ENCODE measurements at places on chromosomes 1 and 21. TPM values are rescaled to one million over a fixed set of nuclear protein-coding genes. Genes with fewer than 3 reads are reported as not detected.

DNA sequence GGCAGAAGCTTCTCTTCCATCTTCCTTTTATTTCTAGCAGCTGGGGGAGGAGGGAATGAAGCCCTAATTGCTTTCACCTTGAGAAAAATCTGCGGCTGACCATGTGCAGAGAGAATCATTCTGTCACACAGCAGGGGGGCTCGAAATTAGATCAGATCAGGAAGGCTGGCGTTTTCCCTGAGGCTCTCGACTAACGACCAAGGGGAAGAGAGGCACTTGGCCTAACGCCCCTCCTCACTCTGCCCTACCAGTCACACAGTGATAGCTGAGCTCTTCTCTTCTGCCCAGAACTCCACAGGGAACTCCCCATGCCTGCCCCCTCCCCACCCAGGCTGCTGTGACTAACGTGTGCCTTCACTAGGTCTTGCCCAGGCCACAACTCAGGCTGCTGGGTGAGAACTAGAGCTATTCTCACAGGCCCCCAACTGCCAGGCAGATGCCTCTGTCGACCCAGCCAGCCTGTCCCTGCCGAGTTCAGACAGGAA lies 26.5 kb upstream of the KHDRBS1 start:
- DNase-seq, result no peak
- H3K27ac ChIP-seq, result no peak overlapping the region
- H3K27me3 ChIP-seq, result no peaks in the 10 kb centered on the region
- H3K36me3 ChIP-seq, result no peaks in the 10 kb centered on the region
- no peak overlapping the region for H3K4me3 ChIP-seq

Gene STUM
- total RNA-seq, result 0.22 TPM

DNA sequence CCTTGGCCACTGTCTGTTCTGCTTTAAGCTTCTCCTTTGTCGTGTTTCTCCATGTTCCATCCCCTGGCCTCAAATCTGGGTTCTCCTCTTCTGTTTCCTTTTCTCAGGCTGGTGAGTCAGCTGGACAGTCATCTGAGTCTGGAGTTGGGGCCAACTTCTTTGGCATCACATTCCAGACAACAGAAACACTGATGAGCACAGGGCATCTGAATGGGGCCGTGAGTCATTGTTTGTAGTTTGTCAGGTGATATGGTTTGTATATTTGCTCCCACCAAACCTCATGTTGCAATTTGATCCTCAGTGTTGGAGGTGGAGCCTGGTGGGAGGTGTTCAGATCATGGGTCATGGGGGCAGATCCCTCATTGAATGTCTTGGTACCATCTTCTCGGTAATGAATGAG lies 14.3 kb upstream of the OLIG2 start:
- peaks cover 3% of the 10 kb centered on the region for H3K27me3 ChIP-seq
- no peak overlapping the region for H3K27ac ChIP-seq
- no peaks in the 10 kb centered on the region for H3K4me1 ChIP-seq
- no peaks in the 10 kb centered on the region for H3K36me3 ChIP-seq
- no peak for DNase-seq

DNA sequence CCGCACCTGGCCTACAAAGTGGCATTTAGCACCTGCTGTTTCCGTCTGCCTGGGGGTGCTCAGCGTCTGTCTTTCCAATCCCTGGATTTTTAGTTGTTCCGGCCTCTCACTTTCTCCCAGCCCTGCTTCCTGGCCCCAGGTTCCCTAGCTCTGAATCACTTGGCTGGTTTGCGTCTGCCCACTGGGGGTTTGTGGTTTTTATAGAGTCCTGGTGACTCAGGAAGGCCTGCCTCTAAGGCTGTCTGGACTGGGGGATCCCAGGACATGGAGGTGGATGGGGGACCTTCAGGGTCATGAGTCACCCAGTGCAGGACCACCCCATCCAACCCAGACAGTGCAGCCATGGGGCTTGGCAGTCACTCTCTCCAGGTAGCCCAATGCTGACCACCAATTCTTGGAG lies 53.5 kb downstream of the MRPL37 start:
- no peaks in the 10 kb centered on the region for H3K27me3 ChIP-seq
- H3K4me1 ChIP-seq, result no peaks in the 10 kb centered on the region
- H3K36me3 ChIP-seq, result no peaks in the 10 kb centered on the region
- H3K4me3 ChIP-seq, result no peak overlapping the region

Gene CYB561D1
- 16.0 TPM for total RNA-seq

DNA sequence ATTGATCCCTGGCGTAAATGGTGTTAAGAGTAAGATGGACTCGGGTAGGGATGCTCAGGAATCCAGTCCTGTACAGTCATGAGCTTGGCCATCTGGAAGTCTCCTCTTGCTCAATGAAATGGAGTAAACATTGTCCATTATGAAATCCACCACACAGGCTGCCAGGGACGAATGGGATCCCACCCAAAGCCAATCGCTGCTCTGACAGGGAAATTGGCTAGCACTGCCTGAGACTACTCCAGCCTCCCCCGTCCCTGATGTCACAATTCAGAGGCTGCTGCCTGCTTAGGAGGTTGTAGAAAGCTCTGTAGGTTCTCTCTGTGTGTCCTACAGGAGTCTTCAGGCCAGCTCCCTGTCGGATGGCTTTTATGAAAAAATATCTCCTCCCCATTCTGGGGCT lies at the start of gene HSD11B1:
Gene HSD11B1, plus strand, starts transcription at position 263 of the 400 bp plus-strand sequence. Its CDS starts 97 bp downstream, at position 360.
- no peak within 1 kb of the TSS for H3K4me3 ChIP-seq
- H3K27ac ChIP-seq, result no peak within 1 kb of the TSS
- no peaks in the 10 kb centered on the region for H3K27me3 ChIP-seq
- no peaks in the 10 kb centered on the region for H3K4me1 ChIP-seq
- H3K36me3 ChIP-seq, result no peaks in the 10 kb centered on the region

DNA sequence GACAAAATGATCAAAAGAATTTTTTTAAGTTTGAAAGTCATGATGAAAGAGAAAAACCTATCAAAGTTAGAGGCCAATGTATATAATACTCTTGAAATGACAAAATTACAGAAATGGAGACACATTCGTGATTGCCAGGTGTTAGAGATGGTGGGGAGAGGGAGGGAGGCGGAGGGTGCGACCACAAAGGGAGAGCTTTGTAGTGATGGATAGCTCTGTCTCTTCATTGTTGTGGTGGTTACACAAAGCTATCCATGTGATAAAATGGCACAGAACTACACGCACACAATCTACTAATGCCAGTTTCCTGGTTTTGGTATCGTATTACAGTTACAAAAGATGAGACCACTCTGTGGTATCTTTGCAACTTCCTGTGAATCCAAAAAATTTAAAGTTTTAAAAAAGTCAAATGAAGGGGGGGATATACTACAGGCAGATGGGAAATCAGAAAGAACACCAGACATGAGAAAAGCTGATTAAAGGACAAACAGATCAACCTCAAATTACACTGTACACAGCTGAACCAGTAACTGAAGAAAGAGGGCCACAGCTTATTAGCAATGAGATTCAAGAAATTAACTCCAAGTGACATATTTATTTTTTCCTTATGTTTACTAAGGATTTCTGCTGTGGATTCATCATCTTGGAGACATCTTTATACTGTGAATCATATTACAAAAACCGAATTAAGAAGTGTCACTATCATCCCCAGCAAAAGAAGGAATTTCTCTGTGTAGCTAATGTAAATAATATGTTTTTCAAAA lies 199.1 kb downstream of the SLC45A1 start:
- no peaks in the 10 kb centered on the region for H3K36me3 ChIP-seq
- no peak overlapping the region for H3K27ac ChIP-seq
- H3K4me1 ChIP-seq, result peaks cover 46% of the 10 kb centered on the region

- no peak overlapping the region for H3K4me3 ChIP-seq
- no peaks in the 10 kb centered on the region for H3K27me3 ChIP-seq
- DNase-seq, result peak; percentile 68
- H3K36me3 ChIP-seq, result no peaks in the 10 kb centered on the region
- H3K4me1 ChIP-seq, result peaks cover 26% of the 10 kb centered on the region
Observed at GRCh38 chr1:99645203-99645602, 710 bp upstream of the PALMD start.

- peaks cover 9% of the 10 kb centered on the region for H3K4me1 ChIP-seq
- no peaks in the 10 kb centered on the region for H3K36me3 ChIP-seq
- no peak for DNase-seq
- no peak overlapping the region for H3K4me3 ChIP-seq
- H3K27me3 ChIP-seq, result no peaks in the 10 kb centered on the region
Observed at GRCh38 chr1:100924212-100924611, 28.3 kb downstream of the SLC30A7 start.

Gene RGS5
- 97.3 TPM for total RNA-seq

DNA sequence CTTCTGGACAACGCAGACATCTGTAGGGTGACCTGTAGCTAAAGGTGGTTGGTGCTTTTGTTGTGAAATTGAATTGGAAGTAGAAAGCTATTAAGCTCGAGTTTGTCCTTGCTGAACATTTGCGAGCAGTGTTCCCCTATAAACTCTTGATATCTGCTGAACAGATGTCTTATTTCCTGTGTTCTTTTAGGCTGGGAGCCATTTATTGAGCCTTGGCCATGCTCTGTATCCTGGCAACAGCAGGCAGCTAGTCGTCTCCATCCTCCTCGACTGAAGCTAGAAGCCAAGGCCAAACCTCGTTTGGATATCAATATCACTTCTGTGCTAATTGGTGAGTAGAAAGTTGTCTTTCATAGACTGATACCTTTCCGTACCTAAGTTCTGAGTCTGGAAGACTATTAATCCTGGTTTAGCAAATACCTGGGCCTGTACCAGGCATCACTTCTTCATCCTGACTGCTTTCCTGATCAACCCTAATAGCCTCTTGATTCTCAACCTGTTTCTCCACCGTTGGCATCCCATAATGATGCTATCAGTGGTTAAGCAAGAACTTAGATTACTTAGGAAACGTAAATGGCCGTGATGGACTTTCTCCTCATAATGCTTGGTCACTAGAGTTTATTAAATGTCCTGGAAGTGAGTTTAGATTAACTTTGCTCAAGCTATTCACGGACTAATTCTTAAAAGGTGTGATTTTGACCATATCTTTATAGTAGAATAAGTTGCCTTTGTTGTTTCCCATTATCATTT lies 103.4 kb downstream of the VPS13D start:
- H3K4me3 ChIP-seq, result no peak overlapping the region
- no peak overlapping the region for H3K27ac ChIP-seq
- H3K27me3 ChIP-seq, result no peaks in the 10 kb centered on the region
- peaks cover 21% of the 10 kb centered on the region for H3K4me1 ChIP-seq

GRCh38 chr1:11728126-11728806 lies 7.7 kb upstream of the AGTRAP start:
- no peaks in the 10 kb centered on the region for H3K27me3 ChIP-seq
- H3K4me1 ChIP-seq, result no peaks in the 10 kb centered on the region
- DNase-seq, result no peak
- H3K27ac ChIP-seq, result no peak overlapping the region
- no peaks in the 10 kb centered on the region for H3K36me3 ChIP-seq

Gene POU3F1
- not detected for total RNA-seq

Gene SPATA46
- not detected for total RNA-seq

- H3K27me3 ChIP-seq, result no peaks in the 10 kb centered on the region
- peaks cover 28% of the 10 kb centered on the region for H3K4me1 ChIP-seq
- H3K36me3 ChIP-seq, result peaks cover 33% of the 10 kb centered on the region
- peak overlapping the region; percentile 42 for H3K27ac ChIP-seq
- H3K4me3 ChIP-seq, result no peak overlapping the region
- peak; percentile 35 for DNase-seq
Observed at GRCh38 chr1:151311589-151312331, 15.5 kb downstream of the PI4KB start.

Gene SPRR2B
- total RNA-seq, result not detected

Gene UQCRHL
- total RNA-seq, result 1.3 TPM

- no peak overlapping the region for H3K27ac ChIP-seq
- H3K4me1 ChIP-seq, result peaks cover 12% of the 10 kb centered on the region
- H3K27me3 ChIP-seq, result no peaks in the 10 kb centered on the region
- no peak overlapping the region for H3K4me3 ChIP-seq
- DNase-seq, result no peak
Observed at GRCh38 chr1:59083946-59084865, 212.7 kb upstream of the FGGY start.

DNA sequence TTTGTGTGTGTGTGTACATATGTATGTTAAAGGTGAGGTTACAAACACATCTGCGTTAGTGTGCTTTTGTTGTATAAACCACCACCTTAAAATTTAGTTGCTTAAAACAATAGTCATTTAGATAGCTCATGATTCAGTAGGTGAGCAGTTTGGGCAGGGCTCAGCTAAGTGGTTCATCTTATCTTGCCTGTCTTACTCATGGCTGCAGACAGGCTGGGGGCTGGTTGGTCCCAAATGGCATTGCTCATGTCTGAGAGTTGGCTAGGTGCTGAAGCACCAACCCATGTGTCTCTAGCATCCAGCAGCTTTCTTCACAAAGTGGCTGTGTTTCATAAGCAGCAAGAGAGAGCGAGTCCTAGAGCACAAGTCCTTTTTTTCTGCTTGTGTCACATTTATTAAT lies 91.4 kb downstream of the MACF1 start:
- H3K36me3 ChIP-seq, result peaks cover 44% of the 10 kb centered on the region
- peaks cover 11% of the 10 kb centered on the region for H3K4me1 ChIP-seq
- no peak for DNase-seq
- no peak overlapping the region for H3K4me3 ChIP-seq
- H3K27me3 ChIP-seq, result no peaks in the 10 kb centered on the region
- H3K27ac ChIP-seq, result no peak overlapping the region

- DNase-seq, result no peak
- H3K27me3 ChIP-seq, result no peaks in the 10 kb centered on the region
- no peaks in the 10 kb centered on the region for H3K36me3 ChIP-seq
- H3K4me3 ChIP-seq, result no peak overlapping the region
- H3K4me1 ChIP-seq, result peaks cover 11% of the 10 kb centered on the region
Observed at GRCh38 chr1:221725735-221726672, 15.9 kb downstream of the DUSP10 start.

GRCh38 chr1:87686136-87686495 lies 357.4 kb downstream of the LMO4 start:
- H3K36me3 ChIP-seq, result no peaks in the 10 kb centered on the region
- H3K27ac ChIP-seq, result no peak overlapping the region
- H3K4me1 ChIP-seq, result no peaks in the 10 kb centered on the region
- no peaks in the 10 kb centered on the region for H3K27me3 ChIP-seq

GRCh38 chr1:224554620-224555259 lies 61.4 kb upstream of the CNIH3 start:
- DNase-seq, result no peak
- H3K27me3 ChIP-seq, result no peaks in the 10 kb centered on the region
- no peak overlapping the region for H3K27ac ChIP-seq
- no peak overlapping the region for H3K4me3 ChIP-seq
- no peaks in the 10 kb centered on the region for H3K4me1 ChIP-seq
- no peaks in the 10 kb centered on the region for H3K36me3 ChIP-seq

GRCh38 chr1:204706838-204707509 lies 21.4 kb upstream of the LRRN2 start:
- no peaks in the 10 kb centered on the region for H3K4me1 ChIP-seq
- no peak overlapping the region for H3K27ac ChIP-seq
- no peaks in the 10 kb centered on the region for H3K36me3 ChIP-seq
- H3K4me3 ChIP-seq, result no peak overlapping the region
- no peak for DNase-seq
- no peaks in the 10 kb centered on the region for H3K27me3 ChIP-seq

- no peak overlapping the region for H3K4me3 ChIP-seq
- H3K27ac ChIP-seq, result no peak overlapping the region
- no peaks in the 10 kb centered on the region for H3K27me3 ChIP-seq
- H3K4me1 ChIP-seq, result no peaks in the 10 kb centered on the region
- no peaks in the 10 kb centered on the region for H3K36me3 ChIP-seq
Observed at GRCh38 chr1:77040826-77041225, 173.5 kb downstream of the ST6GALNAC5 start.

Gene SPRR2F
- total RNA-seq, result not detected
